ENCODE measurements at places on chromosomes 6 and 20. TPM values are rescaled to one million over a fixed set of nuclear protein-coding genes. Genes with fewer than 3 reads are reported as not detected.

- no peak for DNase-seq
Observed at GRCh38 chr6:15876406-15876805, 213.6 kb upstream of the DTNBP1 start.

GRCh38 chr6:143613749-143614148 lies 64.0 kb upstream of the PHACTR2 start:
- DNase-seq: no peak

- peak; percentile 3 for DNase-seq
Observed at GRCh38 chr20:47438464-47439381, 63.0 kb upstream of the NCOA3 start.

GRCh38 chr6:49401063-49401462 lies 62.0 kb downstream of the MMUT start:
- DNase-seq: no peak

DNA sequence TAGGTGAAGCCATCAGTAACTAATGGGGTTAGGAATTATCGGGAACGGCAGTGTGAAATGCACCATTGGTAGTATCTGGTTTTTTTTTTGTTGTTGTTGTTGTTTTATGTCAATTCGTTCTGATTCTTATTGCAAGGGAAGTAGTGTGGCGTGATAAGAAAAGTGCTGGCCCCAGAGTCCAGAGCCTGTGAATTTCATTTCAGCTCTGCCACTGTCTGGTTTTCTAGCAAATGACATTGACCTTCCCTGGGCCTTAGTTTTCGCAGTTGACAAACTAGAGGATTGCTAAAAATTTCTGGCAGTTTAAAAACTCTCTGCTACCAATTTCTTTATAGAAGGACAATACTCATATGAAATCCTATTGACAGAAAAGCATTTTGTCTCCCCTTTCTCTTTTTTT lies 161.6 kb downstream of the AIG1 start:
- DNase-seq: no peak

- no peak for DNase-seq
Observed at GRCh38 chr6:104653781-104654180, 205.9 kb downstream of the HACE1 start.

- DNase-seq: no peak
Observed at GRCh38 chr6:150272264-150272975, 96.4 kb upstream of the IYD start.

GRCh38 chr20:50834599-50835005 lies 39.7 kb downstream of the BCAS4 start:
- no peak for DNase-seq

- no peak for DNase-seq
Observed at GRCh38 chr20:9616455-9616805, 102.0 kb downstream of the LAMP5 start.

Gene ZNF311
- 1.3 TPM for total RNA-seq

DNA sequence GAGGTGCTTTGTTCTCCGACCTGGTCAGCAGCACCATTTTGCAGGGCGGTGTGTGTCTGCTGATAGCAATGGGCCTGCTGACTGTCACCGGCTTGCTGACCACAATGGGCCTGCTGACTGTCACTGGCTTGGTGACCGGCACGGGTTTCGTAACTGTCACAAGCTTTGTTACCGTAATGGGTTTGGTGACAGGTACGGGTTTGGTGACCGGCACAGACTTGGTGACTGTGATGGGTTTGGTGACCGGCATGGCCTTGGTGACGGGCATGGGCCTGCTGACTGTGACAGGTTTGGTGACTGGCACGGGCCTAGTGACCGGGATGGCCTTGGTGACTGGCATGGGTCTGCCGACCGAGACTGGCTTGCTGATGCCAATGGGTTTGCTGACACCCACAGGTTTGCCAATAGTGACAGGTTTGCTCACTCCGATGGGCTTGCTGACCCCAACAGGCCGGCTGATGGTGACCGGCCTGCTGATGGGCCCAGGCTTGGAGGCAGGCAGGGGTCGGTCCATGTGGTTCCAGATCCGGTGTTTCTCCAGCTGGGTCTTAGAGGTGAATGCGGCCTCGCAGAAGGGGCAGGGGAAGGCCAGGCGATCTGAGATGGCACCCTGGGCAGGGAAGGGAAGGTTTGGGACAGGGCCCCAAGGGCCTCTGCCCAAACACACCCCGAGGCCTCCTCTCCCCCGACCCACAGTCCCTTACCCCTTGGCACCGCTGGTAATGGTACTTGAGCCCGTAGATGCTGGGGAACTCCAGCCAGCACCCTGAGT lies 3.4 kb downstream of the ZNF512B start:
- DNase-seq: no peak

Gene TBXT
- total RNA-seq: not detected

Gene FARS2
- 23.3 TPM for total RNA-seq

- DNase-seq: no peak
Observed at GRCh38 chr20:47221036-47221625, 135.4 kb downstream of the ZMYND8 start.

Measured in neural crest cell (in vitro differentiated cells).